Activated T-helper 17 cell treated with anti-CD3 and anti-CD28 coated beads, Interleukin-2, amount 50 U/mL, for 72 hours (primary cell): ENCODE measurements at places on chromosomes 2 and 18. TPM values are rescaled to one million over a fixed set of nuclear protein-coding genes. Genes with fewer than 3 reads are reported as not detected.

GRCh38 chr2:134952608-134953007, 34.0 kb downstream of the CCNT2 start:
- no peak overlapping the region for H3K27ac ChIP-seq
- ATAC-seq: no peak
- peaks cover 98% of the 10 kb centered on the region for H3K36me3 ChIP-seq
- H3K4me3 ChIP-seq: no peak overlapping the region
- H3K4me1 ChIP-seq: peaks cover 11% of the 10 kb centered on the region
- H3K27me3 ChIP-seq: no peaks in the 10 kb centered on the region

DNA sequence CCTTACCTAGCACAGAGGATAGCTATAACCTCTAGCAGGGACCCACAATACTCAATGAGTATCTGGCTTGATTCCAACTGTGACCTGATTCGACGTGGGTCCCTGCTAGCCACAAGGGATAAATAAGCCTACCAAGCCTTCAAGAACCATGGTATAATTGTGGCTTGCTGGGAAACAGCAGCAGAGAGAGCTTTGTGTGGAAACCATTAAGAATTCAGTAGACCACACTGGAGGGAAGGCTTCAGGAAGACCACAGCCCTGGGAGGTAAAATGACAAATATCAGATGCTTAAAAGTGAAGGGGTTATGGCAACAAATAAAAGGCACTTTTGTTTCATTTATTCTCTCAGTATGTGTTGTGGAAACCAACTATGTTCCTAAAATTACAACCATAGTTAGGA, 82.6 kb upstream of the WIPF1 start:
- H3K27me3 ChIP-seq: no peaks in the 10 kb centered on the region
- peaks cover 31% of the 10 kb centered on the region for H3K4me1 ChIP-seq
- no peak for ATAC-seq

GRCh38 chr2:75475976-75476375, 84.8 kb downstream of the EVA1A start:
- H3K27me3 ChIP-seq: peaks cover 25% of the 10 kb centered on the region
- no peak overlapping the region for H3K27ac ChIP-seq
- no peaks in the 10 kb centered on the region for H3K4me1 ChIP-seq
- no peak overlapping the region for H3K4me3 ChIP-seq

GRCh38 chr2:33068261-33068660, 121.5 kb downstream of the LTBP1 start:
- H3K4me1 ChIP-seq: peaks cover 6% of the 10 kb centered on the region
- H3K27me3 ChIP-seq: peaks cover 17% of the 10 kb centered on the region
- H3K27ac ChIP-seq: no peak overlapping the region
- no peak overlapping the region for H3K4me3 ChIP-seq

GRCh38 chr2:46270384-46270783, 26.8 kb upstream of the EPAS1 start:
- H3K27ac ChIP-seq: peak overlapping the region; percentile 16
- no peak overlapping the region for H3K4me3 ChIP-seq
- H3K36me3 ChIP-seq: no peaks in the 10 kb centered on the region
- peaks cover 9% of the 10 kb centered on the region for H3K4me1 ChIP-seq

DNA sequence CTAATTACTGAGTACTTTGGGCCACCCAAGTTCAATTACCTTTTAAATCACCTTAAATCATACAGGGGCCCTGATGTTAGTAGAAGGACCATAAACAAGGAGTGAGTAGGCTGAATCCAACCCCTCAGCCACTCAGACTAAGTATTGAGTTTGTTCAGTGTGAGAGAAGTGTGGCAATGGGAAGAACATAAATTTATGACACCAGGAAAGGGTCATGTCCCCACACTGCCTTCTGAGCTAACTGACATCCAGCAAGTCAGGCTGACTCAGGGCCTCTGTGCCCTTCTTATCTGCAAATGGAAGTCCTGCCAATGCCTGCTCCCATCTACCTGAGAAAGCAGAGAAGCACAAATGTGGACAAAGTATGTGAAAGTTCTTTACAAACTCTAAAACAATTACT, 12.9 kb downstream of the PLEKHM3 start:
- no peak overlapping the region for H3K4me3 ChIP-seq
- peaks cover 2% of the 10 kb centered on the region for H3K36me3 ChIP-seq
- peak overlapping the region; percentile 67 for H3K27ac ChIP-seq
- H3K27me3 ChIP-seq: no peaks in the 10 kb centered on the region

Gene RAD51AP2
- total RNA-seq: not detected

Gene GIGYF2
- 71.9 TPM for total RNA-seq

Gene PLEKHB2
- 59.8 TPM for total RNA-seq
